ENCODE measurements at places on chromosomes 12 and 14.

DNA sequence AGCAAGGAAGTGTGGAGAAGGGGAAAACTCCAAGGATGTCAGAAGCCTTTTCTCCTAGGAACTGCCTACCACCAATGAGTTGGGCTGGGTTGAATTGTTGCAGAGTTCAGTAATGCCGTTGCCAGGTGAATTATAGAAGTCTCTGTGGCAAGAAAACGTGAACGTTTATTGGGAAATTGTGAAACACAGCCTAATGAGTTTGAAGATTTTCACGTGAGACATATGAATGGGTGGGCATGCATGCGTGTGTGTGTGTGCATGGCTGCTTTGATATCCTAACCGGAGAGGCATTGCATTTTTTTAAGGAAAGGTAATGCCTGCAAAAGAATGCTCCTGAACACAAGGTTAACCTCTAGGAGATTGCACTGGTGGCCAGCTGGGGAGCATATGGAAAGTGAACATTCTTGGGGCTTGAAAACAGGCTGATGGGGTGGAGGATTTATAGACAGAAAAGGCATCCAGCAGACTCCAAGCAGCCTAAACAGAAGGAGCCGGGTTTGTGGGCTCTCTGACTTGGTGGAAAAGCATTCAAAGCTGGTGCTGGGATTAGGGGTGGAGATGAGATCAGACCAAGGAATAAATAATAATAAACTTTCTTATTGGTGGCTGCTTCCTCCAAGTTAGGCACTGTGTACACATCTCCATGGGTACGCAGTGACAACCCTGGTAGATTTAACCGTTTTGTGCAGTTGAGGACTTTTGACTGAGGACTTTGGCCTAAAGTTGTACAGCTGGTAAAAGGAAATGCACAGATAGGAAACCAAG, 67.8 kb downstream of the NTF3 start:
- no peak for DNase-seq

- DNase-seq = no peak
Measured at GRCh38 chr14:19902409-19902808, 18.0 kb upstream of the OR4K5 start.

DNA sequence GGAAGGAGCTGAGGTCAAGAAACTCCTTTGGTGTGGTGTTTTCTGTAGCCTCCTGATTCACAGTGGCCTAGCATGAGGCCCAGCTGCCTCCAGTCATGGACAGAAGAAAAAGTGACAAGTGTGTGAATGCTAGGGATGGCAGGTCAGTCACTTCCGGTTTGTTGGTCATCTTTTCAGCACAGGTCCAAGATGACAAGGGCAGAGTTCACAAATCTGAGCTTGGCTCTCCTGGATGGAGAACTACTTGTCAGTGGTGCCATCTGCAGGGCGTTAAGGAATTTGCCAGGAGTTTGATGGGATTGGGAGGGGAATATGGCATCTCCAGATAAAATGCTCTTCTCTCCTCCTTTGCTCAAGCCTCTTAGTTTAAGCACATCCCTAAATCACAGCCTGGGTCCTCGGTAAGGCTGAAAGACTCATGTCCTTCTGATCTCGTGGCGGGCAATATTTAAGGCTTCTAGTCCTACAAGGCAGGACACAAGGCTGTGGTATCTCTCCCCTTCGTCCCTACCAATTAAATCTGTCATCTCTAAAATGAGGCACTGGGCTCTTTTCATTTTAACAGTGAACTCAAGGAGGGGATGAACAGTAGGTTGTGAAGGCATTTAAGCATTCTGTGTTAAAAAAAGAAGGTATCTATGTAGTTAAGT, 10.0 kb downstream of the TUBA1B start:
- DNase-seq = peak; percentile 76

- peak; percentile 7 for DNase-seq
Measured at GRCh38 chr12:80936642-80937390, 918 bp downstream of the LIN7A start.

DNA sequence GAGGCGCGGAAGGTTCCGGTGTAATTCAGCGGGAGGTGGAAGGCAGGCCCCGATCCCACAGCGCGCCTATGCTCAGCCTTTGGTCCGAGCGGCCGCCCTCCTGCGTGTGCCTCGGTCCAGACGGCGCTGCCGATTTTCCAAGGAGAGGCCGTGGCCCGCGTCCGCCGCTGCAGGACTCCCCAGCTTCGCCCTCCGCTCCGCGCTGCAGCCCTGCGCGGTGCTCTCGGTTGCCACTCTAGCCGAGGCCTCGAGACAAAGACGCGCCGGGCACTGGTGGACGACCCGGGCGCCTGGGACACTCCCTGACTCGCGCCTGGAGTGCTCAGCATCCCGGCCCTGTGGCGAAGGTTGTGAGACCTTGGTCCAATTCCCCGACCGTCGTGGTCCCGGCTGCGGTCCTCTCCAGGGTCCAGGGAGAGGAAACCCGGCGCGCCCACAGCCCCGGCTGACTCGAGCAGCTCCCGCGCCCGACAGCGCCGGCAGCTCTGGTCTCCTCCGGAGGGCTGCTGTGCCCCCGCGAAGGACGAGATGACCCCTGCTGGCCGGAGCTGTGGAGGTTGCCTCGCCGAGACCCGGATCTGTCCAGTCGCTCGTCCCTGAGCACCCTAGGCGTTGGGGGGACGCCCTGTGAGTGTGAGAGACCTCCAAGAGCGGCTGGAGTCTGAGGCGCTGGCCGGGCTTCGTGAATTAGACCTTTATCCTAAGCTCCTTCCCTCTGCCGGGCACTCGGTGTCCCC, 6.5 kb downstream of the HOXC12 start:
- DNase-seq = no peak

GRCh38 chr14:24861083-24861630, 188.8 kb downstream of the STXBP6 start:
- DNase-seq = no peak

GRCh38 chr14:24607635-24608514, 1.6 kb downstream of the GZMH start:
- no peak for DNase-seq

- DNase-seq = no peak
Measured at GRCh38 chr12:116537101-116537904, 21.9 kb upstream of the MAP1LC3B2 start.

- no peak for DNase-seq
Measured at GRCh38 chr12:67807814-67808213, 159.3 kb downstream of the DYRK2 start.

GRCh38 chr14:22973217-22974032, 8.9 kb downstream of the AJUBA start:
- DNase-seq = peak; percentile 47

- peak; percentile 77 for DNase-seq
Measured at GRCh38 chr12:55724226-55724939, 4.2 kb downstream of the RDH5 start.

DNA sequence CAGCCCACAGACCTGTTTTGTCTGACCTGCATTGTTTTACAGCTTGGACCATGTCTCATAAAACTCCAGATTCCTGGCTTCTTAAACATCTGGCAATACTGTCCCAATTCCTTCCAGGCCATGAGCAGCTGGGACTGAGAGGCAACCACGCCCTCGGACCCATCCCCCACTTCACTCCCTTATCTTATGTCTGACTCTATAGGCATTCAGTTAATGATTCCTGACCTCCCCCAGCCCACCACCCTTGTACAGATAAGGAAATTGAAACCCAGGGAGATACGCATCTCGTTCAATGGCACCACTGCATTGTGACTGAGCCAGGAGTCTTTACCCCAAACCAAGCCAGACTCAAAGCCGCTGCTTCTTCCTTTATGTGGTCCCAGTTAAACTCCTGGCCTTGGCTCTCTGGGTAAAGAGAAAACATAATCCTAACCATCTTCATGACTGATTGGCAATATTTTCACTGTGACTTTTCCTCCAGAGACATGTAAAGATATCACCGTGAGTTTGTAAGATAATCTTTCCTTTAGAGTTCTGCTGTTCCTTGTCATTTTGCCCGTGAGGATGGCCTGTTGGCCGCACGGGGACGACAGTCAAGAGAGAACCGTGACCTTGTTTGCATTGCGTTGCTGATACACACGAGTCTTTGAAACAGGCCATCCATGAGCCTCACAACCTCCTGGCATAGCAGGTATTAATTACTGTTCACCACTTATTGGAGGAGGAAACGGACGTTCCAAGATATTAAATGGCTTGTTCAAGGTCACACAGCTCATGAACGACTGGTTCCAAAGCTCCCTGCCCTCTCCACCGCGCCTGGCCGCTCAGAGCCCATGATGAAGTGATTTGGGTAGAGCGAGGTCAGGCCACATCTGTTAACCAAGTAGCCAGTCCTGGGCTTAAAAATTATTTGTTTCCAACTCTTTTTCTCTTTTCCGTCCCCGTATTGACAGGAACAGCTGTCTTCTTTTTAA, 39.4 kb downstream of the MAP1LC3B2 start:
- DNase-seq = no peak

DNA sequence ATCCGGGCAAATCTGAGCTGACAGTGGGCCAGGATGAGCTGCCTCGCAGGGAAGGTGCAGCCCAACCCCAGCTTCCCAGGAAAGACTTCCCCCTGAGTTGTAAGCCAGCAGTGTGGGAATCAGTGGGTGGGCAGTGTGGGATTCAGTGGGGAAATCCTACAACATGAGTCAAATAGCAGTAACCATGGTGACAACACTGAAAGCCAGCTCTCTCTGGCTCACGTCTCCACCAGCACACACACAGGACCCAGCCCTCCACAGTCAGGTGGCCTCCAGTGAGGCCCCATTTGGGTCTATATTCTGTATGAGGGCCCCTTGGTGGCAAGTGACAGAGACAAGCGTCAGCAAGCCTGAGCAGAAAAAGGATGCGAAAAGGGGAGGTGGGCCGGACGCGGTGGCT, 6.0 kb upstream of the LGALS3 start:
- DNase-seq = no peak

- peak; percentile 88 for DNase-seq
Measured at GRCh38 chr14:52131640-52132320, 62.9 kb upstream of the NID2 start.

DNA sequence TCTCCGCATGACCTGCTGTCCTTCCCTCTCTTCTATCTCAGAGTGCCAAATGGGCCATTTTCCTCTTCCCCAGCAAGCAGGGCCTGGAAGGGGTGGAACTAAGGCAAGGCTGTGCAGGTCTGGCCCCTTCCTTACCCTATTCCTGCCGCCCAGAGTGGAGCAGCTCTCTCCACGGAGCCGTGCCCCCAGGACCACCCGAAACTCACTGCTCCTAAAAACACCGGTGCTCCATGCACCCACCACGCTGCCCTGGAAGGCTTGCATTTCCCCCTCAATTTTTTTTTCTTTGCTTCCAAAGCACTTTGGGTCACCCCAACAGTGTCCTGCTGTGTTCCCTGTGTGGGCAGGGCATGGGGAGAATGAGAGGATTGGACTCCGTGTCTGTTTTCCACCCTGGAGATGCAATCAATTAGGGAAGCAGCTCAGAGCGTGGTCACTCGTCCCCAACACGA, 48.5 kb upstream of the MEG3 start:
- no peak for DNase-seq

DNA sequence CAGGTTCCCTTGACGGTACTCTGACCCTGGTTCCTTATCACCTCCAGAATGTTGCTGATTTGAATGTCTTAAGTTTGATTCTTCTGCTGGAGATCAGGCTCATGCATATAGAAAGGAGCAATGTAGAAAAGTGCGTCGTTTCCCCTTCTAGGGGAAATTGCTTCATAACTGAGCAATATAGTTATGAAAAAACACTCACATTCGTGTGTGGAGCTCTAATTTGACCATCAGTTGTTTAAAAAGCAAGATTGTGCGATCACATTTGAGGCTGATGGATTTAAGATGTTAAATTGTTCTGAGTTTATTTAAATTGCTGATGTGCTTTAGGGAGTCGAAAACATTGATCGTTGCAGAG, 19.2 kb downstream of the PELI2 start:
- DNase-seq = no peak

DNA sequence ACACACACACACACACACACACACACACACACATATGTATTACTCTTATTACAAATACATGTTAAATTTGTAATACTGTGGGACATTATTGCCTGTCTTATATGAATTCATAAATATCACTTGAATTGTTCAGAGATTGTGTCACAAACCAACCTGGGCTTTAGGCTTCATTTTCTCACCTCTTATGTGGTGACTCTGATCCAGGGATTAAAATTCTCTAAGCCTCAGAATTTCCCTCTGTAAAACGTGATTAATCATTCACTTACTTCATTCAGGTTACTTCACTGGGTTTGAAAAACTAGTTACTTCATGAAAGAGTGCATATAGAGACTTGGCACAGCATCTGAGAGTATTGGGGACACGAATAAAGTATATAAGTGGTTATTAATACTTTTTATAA, 240.3 kb upstream of the PDZRN4 start:
- no peak for DNase-seq

DNA sequence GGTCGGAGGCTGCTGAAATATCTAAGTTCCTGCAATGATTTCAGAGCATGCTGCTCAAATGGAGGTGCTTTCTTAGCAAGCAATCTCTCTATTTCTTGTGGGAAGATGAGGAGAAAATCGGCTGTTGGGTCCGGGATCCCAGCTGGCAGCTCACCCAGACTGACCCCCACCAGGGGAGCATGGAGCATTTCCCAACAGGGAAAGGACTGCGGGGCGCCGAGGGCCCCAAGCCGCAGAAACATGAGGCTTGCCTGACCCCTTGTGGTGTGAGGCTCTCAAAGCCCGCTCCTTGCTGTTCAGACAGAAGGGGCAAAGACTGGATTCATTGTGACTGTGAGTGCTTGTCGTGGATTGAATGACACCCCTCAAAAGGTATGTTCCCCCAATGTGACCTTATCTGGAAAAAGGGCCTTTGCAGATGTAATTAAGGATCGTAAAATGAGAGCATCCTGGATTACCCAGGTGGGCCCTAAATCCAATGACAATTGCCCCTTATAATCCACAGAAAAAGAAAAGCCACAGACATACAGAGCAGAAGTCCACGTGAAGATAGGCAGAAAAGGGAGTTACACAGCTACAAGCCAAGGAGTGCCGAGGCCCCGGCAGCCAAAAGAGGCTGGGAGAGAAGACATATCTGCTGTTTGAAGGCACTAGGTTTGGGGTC, 116.3 kb upstream of the VASH1 start:
- peak; percentile 22 for DNase-seq

GRCh38 chr12:121214166-121214777, 4.3 kb downstream of the P2RX4 start:
- no peak for DNase-seq

DNA sequence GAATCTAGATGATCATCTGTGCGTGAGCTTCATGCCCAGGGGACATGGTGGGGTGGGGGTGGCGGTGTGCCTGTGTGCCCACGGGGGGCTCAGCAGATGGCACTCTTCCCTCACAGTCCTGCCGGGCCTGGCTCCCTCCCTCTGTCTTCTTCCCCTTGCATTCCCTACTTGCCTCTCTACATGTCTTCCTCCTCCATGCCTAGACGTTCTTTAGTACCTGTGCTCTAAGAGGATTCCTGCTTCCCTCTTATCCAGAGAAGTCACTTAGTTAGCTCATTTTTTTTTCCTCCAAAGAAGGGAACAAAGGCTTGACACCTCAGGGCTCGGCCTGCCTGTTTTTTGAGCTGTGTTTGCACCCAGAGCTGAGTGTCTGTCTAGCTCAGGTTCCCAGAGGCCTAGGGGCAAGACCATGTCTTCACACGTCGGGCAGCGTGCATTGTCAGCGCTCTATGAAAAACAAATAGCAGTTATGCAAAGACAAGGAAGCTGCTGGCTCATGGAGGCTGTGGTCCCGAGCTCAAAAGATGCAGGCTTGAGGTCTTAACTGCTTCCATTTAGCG, 48.8 kb downstream of the NINJ2 start:
- DNase-seq = peak; percentile 67
